ENCODE measurements at places on chromosomes 5 and 9. TPM values are rescaled to one million over a fixed set of nuclear protein-coding genes. Genes with fewer than 3 reads are reported as not detected.

DNA sequence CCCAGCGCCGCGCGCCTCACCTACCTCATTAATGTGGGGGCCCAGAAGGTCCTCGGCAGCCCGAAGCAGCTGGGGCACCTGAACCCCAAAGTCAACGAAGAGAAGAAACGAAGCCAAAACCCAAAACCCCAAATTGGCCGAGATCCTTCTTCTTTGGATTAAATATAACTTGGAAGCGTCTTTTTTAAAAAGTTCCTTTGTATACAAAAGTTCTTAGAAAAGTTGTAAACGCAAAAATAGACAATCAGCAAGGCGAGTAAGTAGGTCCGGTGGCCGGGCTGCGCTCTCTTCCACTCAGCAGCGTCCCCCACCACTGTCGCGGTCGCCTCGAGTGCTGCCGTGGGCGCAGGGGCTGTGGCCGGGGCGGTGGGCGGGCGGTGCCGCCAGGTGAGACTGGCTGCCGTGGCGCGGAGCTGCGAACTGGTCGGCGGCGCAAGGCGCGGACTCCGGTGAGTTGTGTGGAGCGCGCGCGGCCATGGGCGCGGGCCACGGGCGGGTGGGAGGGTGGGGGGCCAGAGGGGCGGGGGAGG is 360 bp downstream of the KLF4 start:
- peak; percentile 63 for DNase-seq

The MARCOL gene
- polyA plus RNA-seq, result not detected

- DNase-seq, result no peak
Measured at GRCh38 chr9:136232969-136233368, 12.6 kb downstream of the QSOX2 start.

- no peak for DNase-seq
Measured at GRCh38 chr5:33588654-33589372, 148.0 kb downstream of the TARS1 start.

DNA sequence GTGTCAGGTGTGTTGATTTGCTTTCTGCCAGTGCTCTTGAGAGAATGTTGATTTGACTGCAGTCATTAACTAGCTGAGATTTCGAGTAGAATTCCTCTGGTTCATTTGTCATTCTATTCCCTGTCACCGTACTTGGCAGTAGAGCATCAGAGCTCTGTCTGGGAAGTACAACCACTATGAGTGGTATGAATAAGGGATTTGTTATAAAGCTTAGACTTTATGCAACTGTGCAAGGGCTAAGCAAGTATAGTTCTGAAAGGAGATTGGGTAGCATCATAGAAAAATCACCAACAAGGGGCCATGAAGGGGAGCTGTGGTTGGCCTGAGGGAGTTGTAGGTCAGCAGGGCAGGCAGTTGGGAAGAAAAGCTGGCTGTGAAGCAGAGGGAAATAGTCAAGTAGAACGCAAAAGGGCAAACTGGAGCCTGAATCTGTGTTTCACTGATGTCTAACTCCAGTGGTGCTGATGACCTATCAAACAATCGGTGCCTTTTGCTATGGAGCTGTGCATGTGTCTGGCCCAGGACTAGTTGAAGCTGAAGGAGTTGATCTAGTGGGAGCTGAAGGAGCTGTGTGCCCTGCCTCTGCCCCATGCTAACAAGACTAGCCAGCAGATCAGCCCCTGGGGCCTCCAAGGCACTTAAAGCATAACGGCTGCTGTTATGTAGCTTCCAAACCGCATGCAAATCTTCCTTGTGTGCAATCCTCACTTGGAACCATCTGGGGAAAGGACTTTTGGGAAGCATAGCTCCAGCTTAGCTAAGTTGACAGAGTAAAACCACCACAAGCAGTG is 110.0 kb downstream of the SLC28A3 start:
- DNase-seq, result no peak

The LURAP1L gene
- 60.8 TPM for polyA plus RNA-seq

- no peak for DNase-seq
Measured at GRCh38 chr9:106077731-106078130, 383.4 kb downstream of the TMEM38B start.

GRCh38 chr5:2432076-2432920 is 319.2 kb downstream of the IRX2 start:
- no peak for DNase-seq

- DNase-seq, result no peak
Measured at GRCh38 chr9:135968083-135968476, 6.9 kb upstream of the UBAC1 start.

The INSL4 gene
- polyA plus RNA-seq, result not detected

The HMMR gene
- polyA plus RNA-seq, result 9.6 TPM

- no peak for DNase-seq
Measured at GRCh38 chr5:172712610-172713009, 58.4 kb downstream of the DUSP1 start.

- DNase-seq, result no peak
Measured at GRCh38 chr5:113236536-113237288, 198.1 kb downstream of the TSSK1B start.

DNA sequence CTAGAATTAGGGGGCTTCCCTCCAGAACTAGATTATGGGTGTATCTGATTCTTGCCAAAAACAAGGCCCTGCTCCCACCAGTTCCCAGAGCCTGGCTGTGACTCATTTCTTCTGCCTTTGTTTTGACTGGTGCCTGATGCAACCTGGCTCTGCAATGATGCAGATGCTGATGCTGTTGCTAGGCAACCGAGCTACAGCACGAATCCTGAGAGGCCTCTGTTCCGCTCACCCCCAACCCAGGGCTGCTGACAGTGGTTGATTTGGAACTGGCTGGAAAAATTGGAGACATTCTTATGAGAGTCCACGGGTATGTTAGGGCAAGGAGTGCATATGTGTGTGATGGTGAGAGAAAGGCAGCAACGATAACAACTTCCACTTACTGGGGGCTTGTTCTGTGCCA is 100.3 kb downstream of the NSG2 start:
- no peak for DNase-seq

- no peak for DNase-seq
Measured at GRCh38 chr9:35254984-35255857, 93.4 kb downstream of the UNC13B start.

DNA sequence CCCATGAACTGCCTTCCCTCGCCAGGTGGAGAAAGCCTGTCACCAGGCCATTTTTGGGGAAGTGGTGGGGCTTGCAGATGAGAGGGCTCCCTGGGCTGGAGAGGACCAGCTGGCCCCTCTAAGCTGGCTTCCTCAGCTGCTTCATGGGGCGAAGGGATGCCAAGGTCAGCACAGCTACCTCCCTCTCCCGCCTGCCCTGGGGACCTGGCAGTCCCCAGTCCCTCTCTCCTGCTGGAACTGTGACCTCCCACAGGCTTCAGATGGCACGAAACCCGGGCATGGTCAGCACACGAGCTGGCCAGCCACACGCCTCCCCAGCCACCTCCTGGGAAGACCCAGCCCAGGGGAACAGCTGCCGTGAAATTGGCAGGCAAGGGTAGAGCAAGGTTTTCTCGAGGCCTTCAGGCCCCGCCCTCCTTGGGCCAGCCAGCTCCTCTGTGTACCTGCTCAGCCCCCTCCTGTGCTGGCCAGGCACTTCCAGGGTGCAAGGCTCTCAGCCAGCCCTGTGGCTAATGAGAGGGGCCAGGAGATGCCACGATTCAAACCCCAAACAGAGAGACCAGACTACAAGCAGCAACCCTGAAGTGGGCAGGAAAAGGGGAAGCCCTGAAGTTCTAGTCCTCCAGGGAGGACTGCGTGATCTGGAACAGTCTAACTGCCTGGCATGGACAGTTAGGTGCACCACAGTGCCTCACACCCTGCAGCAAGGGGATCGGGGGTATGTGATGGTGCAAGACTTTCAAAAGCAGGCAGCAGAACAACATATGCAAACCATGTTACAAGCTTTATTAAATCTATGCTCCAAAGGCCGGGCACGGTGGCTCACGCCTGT is 12.9 kb downstream of the PLPP7 start:
- no peak for DNase-seq

The CNTNAP3 gene
- polyA plus RNA-seq, result 3.7 TPM

DNA sequence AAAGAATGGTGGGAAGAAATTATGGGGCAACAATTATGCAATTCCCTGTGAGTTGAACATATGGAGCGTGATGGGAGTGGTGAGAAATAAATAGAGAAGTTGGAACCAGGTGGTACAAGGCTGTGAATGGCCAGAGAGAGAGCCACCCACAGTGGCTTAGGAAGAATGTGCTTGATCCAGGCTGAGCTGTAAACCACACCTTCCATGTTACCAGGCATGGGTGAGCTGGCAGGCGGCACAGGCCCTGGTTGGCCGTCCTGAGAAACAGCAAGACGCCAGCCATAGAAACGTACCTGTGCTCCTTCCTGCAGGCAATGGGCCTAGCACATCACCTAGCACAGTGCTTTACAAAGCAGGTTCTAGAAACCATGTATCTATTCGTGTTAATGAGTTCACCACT is 74.3 kb downstream of the EPB41L4B start:
- DNase-seq, result no peak

DNA sequence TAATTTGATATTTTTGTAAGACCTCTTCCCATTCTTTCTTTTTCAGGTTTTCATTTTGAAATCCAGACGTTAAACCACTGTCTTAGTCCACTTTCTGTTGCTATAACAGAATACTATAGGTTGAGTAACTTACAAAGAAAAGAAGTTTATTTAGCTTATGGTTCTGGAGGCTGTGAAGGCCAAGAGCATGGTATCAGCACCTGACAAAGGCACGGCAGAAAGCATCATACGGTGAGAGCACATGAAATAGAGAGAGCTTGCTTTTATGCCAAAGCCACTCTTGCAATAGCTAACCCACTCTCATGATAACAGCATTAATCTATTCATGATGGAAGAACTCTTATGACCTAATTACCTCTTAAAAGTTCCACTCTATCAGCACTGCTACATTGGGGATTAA is 255.6 kb upstream of the PDE4D start:
- no peak for DNase-seq

DNA sequence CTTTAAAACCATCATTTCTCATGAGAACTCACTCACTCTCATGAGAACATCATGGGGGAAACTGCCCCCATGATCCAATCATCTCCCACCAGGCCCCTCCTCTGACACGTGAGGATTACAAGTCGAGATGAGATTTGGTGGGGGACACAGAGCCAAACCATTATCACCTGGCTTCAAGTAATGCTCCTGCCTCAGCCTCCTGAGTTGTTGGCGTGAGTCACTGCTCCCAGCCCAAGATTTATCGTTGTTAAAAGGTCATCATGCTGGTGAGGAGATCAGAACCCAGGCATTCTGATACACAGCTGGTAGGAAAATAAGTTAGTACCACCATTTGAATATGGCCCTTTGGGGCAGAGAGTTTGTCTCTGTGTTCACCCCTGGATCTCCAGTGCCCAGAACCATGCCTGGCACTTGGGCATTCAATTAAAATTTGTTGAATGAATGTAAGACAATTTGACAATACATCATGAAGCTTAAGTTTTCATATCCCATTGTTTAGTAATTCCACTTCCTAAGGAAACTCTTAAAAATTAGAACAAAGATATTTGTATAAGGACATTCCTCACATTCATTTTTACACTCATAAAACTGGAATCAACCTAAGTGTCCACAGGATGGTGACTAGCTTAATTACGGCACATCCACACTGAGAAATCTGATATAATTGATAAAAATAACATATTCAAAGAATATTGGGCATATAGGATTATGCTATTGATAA is 58.0 kb upstream of the COL15A1 start:
- no peak for DNase-seq

DNA sequence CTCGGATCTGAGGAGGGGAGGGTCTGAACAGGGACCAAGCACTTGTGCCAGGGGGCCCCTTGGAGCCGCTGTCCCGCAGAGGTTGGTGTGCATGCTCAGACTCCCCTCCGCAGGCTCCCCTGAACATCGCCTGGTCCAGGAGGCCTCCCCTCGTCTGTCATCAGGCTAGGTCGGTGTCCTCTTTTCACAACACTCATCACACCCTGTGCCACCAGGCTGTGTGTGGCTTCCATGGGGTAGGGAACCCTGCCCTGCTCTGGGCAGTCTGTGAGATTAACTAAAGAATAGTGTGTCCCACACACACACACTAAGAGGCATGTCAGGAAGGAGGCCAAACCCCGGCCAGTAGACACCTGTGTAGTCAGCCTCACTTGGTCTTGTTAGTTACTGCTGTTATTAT is 119.3 kb downstream of the C5orf15 start:
- DNase-seq, result no peak

The SOHLH1 gene
- polyA plus RNA-seq, result not detected
